ENCODE measurements at places on chromosomes 2 and 18.

GRCh38 chr2:9745153-9745899, 97.9 kb upstream of the TAF1B start:
- no peak for DNase-seq

DNA sequence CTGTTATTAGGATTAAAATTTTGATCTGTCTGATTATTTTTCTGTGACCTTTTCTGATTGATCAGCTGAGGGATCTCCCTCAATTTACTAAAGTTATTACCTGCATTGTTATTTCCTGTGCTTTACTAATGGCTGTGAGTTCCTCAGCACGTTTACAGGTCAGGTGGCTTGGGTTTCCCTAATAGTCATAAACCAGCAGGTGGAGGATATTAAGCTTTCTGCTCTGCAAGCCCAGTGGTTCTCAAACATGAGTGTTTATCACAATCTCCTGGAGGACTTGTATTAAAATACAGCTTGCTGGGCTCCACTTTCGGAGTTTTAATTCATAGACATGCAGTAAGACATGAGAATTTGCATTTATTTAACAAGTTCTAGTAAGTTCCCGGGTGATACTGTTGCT, 22.4 kb upstream of the UGP2 start:
- no peak for DNase-seq

- DNase-seq: no peak
Observed at GRCh38 chr2:46540496-46541331, 61.3 kb downstream of the TMEM247 start.

DNA sequence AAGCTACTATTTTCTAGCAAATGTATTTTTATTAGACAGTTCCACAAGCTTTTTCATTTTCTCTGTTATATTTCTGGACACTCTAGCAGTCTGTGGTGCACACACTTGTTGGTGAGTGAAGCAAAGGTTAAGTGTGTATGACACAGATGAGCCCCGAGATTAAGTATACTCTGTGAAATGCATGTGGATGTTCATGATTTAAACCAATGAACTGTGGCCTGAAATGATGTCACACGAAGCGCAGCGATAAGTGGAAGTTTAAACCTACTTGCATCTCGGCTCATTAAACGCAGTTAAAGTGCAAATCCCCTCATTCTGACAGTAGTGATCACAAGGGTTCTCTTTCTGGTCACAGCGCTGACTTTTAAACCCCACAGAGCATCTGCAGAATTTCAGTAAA, 1488.8 kb upstream of the NXPH2 start:
- no peak for DNase-seq

DNA sequence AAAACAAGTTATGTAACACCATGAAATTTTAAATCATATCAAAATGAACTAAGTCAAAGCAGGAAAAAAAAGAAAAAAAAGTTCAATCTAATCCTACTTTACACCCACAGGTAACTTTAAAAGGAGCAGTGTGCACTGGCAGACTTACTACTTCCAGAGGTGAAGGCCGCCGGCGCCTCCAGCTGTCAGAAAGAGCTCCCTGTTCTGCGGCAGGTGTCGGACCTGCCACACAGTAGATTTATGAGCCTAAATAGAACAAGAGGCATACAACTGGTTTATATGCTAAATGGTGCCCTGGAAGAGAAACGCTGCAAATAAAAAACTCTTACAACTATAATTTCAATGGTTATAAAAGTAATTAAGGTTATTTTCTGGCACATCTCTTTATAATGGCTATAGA, 23.1 kb upstream of the PNO1 start:
- no peak for DNase-seq

- DNase-seq: no peak
Observed at GRCh38 chr2:205161156-205161839, 521.0 kb upstream of the NRP2 start.

- DNase-seq: no peak
Observed at GRCh38 chr2:191863988-191864387, 17.1 kb upstream of the CAVIN2 start.
